Uterine smooth muscle cell (primary cell): ENCODE measurements at places on chromosomes 11 and 22. TPM values are rescaled to one million over a fixed set of nuclear protein-coding genes. Genes with fewer than 3 reads are reported as not detected.

SPDYC gene
- total RNA-seq = not detected in 2 replicates

BEST1 gene
- total RNA-seq = 3.1 and 7.1 TPM in 2 replicates

MS4A6E gene
- not detected in 2 replicates for total RNA-seq

LAMTOR1 gene
- 105 and 127 TPM in 2 replicates for total RNA-seq

ACR gene
- not detected in 2 replicates for total RNA-seq

EIF3M gene
- 729 and 899 TPM in 2 replicates for total RNA-seq

NTM gene
- 48.8 and 82.5 TPM in 2 replicates for total RNA-seq
